ENCODE measurements at places on chromosomes 1 and 21.

DNA sequence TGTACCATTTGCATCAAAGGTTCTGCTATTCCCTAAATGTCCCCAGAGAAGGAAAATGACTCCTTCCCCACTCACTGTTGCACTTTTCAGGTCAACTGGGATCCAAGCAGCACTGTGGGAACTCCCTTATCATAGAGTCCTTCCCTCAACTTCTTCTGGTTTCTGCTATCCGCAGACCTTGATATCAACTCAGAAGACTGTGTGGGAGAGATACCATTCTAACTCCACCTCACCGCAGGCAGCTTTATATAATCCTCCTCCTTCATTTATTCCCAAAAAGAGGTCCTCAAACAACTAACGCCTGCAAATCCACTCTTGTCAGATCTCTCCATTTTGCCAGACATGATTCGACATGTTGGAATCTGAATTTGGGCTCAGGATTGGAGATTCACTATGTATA, 27.3 kb downstream of the LHX9 start:
- DNase-seq: no peak

DNA sequence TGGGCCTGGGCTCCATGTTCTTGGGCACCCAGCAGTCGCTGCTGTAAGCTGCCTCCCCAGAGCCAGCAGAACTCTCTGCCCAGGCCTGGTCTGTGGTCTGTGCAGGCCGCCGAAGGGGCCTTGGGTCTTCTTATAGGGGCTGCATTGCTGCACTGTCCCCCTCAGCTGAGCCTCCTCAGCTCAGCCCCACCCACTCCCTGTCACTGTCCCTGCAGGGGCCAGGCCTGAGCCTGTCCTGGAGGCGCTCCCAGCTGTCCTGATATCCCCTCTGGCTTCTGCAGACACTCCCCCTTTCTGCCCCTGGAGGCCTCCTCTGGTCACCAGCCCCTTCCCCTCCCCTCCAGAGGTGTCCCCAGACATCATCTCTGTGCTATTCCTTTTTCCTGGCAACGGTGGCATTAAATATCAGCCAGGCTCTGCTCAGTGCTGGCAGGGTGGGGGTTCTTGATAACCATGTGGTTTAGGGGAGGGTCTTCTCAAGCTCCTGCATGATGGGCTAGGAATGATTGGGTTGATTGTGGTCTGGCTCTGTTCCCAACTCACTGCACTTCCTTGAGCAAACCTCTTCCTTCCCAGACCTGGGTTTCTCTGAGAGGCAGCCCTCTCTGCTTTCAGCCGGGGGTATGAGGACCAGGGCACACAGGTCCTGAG, 3.7 kb upstream of the FOXO6 start:
- DNase-seq: no peak

DNA sequence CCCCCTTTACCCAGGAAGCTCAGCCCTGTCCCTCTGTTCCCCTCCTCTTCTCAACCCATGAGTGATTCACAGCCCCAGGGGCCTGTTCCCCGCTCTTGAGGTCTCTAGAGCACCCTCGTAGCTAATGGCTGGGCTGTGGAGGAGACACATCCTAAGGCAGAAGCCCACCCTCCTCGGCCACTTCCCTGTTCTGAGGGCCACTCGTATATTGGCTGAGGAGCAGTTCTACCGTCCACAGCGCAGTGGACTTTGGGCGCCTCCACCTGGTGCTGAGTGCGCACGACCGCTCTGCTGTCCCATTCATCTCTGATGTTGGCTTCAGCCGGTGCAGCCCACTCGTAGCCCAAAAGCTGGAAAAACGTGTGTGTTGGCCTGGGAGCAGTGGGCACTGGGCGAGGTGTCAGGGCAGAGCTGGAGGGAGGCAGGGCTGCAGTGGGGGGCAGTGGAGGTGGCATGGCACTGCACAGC, 24.5 kb upstream of the PKP1 start:
- no peak for DNase-seq

GRCh38 chr1:245488346-245489129, 333.8 kb downstream of the KIF26B start:
- DNase-seq: no peak

DNA sequence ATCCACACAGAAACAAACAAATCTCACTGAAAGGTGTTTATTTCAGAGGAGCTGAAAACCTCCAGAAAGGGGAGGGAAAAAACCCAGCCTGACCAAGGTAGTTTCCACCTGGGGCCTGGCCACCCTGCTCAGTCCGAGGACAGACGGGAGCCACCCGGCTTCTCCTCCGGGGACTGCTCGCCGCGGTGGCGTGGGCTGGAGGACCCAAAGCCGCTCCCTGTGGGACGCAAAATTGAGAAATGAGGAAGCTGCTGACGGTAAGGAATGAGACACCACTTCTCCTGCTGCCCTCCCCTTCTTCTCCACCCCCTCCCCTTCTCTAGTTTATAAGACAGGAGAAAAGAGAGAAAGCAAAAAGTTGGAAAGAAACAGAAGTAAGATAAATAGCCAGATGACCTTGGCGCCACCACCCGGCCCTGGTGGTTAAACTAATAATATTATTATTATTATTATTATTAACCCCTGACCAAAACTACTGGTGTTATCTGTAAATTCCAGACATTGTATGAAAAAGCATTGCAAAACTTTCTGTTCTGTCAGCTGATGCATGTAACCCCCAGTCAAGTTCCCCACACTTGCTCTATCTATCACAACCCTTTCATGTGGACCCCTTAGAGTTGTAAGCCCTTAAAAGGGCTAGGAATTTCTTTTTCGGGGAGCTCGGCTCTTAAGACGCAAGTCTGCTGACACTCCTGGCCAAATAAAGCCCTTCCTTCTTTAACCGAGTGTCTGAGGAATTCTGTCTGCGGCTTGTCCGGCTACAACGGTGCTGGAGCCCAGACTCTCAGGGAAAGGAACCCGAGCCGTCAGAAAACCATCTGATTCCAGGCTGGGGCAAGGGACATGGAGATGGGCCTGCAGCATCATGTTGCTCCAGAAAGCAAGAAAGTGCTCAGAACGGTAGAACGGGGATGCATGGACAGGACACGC, 12.5 kb downstream of the ITGB2 start:
- no peak for DNase-seq

DNA sequence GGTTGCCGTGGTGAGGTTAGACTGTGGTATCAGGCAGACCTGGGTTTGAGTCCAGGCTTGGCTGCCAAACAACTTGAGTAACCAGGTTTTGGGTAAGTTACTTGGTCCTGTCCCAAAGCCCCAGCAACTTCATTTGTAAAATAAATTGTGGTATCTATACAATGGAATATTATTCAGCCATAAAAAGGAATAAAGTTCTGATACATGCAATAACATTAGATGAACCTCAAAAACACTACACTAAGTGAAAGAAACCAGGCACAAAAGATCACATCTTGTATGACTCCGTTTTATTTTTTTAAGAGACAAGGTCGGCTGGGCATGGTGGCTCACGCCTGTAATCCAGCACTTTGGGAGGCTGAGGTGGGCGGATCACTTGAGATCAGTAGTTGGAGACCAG, 16.4 kb upstream of the MIXL1 start:
- no peak for DNase-seq

DNA sequence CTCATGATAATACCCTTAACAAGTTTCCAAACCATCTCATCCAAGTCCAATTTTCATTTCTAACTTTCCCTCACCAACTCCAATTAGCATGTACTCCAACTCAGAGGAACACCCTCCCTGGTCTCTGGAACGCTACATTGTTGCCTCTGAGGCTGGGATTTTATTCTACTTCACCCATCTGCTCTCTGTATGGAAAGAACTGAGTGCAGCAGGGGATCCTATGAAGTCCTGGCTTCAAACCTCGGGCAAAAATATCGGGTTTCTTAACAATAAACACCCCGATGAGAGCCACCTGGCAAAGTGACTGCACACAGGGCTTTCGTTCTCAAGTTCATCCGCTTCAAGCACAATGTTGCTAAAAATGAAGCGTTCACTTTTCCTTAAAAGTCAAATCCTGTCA, 99.6 kb downstream of the CRB1 start:
- DNase-seq: peak; percentile 59

DNA sequence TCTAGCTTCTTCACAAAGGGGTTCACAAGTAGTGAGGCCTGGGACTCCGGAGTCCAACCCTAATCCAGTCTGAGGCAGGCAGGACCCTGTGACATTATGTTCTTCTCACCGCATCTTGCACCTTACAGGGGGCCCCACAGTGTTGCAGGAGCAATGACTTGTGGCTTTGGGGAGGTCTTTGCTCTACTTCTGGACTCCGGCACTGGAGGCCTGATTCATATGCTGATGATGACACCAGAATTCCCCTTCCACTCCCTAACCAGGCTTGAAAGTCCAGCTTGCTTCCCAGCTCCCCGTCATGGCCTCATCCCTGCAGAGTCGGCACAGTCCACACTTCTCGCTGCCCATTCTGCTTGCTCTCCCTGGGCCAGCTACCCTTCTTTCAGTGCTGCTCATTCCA, 96.3 kb upstream of the SLC44A3 start:
- DNase-seq: no peak

GRCh38 chr1:68812333-68812732, 315.5 kb upstream of the DEPDC1 start:
- no peak for DNase-seq

- DNase-seq: no peak
Measured at GRCh38 chr1:246215510-246215903, 291.6 kb downstream of the SMYD3 start.

DNA sequence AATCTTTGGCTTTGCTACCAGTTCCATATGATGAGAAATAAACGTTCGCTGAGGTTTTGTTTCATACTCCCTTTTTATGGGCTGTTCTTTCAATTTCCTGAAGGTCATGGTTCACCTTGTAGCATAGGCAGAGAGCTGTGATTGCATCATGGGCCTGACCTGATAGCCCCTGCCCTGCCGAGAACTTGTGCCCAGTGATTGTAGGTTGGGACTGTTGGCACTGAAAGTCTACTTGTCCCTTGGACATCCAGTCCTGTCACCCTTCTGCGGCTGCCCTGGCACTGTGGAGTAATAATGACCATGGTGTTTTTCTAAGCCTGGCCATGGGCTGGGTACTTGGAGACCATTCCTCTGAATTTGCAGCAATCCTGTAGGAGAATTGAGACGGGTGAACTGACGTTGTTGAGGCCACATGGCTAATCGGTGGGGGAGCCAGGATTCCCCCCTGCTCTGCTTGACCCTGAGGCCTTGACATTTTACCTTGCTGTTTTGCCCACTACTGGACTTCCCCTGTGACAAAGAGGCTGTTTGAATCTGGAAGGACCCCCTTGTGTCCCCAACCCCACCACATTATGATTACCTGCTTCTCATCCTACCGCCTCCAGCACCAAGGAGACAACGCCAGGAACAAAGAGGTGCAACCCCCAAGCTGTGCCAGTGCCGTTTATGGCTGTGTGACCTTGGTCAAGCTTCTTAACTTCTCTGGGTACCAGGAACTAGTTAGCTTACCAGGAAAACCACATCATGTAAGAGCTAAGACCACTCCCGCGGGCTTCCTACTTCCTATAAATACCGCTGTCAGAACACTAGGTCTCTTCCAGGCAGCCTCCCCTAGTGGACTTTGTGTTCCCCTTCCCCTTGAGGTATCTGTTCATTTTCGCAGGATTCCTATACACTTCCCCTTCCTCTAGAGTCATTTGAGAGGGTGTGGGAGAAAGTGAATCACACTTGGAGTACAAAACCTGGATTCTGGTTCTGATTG, 23.4 kb downstream of the SESN2 start:
- DNase-seq: no peak

GRCh38 chr1:209134001-209134400, 449.5 kb upstream of the CAMK1G start:
- no peak for DNase-seq

GRCh38 chr1:244865820-244866219, 1.5 kb upstream of the HNRNPU start:
- DNase-seq: no peak

- DNase-seq: no peak
Measured at GRCh38 chr1:230326971-230327891, 98.9 kb downstream of the PGBD5 start.

GRCh38 chr1:21795075-21795474, 12.1 kb upstream of the USP48 start:
- DNase-seq: no peak

DNA sequence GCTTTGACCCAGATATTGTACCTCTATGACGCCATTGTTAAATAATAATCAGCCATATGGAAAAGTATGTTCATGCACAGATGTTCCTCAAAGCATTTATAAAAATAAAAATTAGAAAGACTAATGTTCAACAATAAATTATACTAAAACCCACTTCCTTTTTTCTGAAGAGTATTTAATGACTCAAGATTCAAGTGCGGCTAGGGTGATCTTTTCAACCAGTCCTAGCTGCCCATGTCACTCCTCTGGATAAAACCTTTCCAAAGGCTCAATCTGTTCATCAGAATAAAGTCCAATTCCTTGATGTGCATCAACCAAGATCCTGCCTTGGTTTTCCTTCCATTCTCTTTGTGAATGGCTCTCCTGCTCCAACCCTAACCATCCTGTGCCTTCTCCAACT, 292.0 kb downstream of the VAV3 start:
- no peak for DNase-seq

GRCh38 chr1:1678581-1679380, 13.8 kb downstream of the SLC35E2B start:
- DNase-seq: no peak

DNA sequence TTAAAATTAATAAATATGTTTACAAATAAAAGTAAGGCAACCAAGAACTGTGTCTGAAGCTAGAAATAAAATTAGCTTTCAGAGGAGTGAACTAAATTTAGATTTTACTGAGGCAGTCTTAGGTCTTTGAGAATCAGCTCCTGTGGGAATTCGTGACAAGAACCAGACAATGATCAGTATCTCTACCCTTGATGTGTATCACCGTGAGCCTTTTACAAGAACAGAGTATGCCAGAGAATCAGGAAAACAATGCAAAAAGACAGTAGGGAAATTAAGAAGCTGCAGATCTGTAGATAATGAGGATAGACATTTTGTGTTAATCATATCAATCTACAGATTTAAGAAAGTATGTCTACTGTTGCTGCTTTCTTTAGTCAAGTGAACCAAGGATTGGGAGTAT, 351.0 kb downstream of the COL11A1 start:
- DNase-seq: no peak

DNA sequence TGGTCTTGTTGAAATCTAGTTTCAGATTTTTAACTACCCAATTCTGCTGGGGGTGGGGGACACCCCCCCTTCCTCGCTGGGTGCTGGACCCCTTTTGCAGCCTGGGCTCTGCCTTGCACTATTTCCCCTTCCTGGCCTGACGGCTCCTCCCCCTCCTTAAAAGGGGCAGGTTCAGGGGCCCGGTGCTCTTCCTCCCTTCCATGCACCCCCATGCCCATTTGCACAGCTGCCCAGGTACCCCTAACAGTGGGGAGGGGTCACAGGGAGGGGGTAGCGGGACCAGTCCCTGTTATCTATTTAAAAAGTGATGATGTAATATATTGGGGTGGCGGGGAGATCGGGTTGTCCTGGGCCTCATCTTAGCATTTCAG, 15.3 kb downstream of the ZBTB7B start:
- no peak for DNase-seq

- no peak for DNase-seq
Measured at GRCh38 chr1:240962086-240962485, 350.1 kb upstream of the GREM2 start.
